Fibroblast of lung (primary cell): ENCODE measurements at places on chromosomes 7 and 10. TPM values are rescaled to one million over a fixed set of nuclear protein-coding genes. Genes with fewer than 3 reads are reported as not detected.

The GNGT1 gene
- not detected in 2 replicates for total RNA-seq

The COL13A1 gene
- 6.4 and 7.4 TPM in 2 replicates for total RNA-seq

- peak; percentile 20 for DNase-seq
These were observed 47.2 kb upstream of the MKI67 start for GRCh38 chr10:128173386-128173785.

DNA sequence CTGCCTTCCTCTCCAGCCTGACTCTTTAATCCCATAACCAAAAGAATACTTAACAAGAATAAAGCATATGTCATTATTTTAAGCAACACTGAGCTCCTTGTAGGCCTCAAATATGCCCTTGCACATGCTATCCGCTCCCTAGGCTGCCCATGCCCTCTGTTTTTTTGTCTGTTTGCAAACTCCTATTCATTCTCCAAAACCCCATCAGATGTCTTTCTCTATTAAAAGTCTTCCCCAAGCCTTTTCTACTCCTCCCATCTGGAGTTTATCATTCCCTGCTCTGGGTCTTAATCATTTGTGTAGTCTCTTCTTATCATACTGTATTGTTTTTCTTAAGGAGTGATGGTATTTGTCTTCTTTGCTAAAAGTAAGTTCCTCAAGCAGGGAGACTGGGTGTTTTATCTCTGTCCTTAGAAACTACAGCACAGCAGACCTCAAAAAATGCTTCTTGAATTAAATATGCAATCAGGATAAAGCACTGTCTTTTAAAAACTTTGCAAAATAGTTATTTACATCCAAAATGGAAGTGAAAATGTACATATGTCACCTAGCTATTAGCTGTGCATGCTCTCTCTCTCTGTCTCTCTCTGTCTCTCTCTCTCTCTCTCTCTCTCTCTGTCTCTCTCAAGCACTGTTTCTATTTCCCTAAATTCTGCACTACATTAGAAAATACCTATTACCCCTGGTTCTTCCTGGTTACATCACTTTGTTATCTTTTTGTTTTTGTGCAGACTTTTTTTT, 56.5 kb upstream of the OPALIN start:
- DNase-seq: no peak

- DNase-seq: no peak
These were observed 1.1 kb downstream of the ADRA2A start for GRCh38 chr10:111077785-111078504.

The ZNF518A gene
- total RNA-seq: 16.4 and 19.0 TPM in 2 replicates

GRCh38 chr7:21125297-21125696, 302.6 kb upstream of the SP4 start:
- no peak for DNase-seq
